Activated CD4-positive, alpha-beta T cell treated with anti-CD3 and anti-CD28 coated beads, Interleukin-2, amount 50 U/mL, for 24 hours (primary cell): ENCODE measurements at places on chromosomes 12 and 14.

- DNase-seq = no peak
Measured at GRCh38 chr12:29639893-29640495, 142.5 kb upstream of the OVCH1 start.

- no peak for DNase-seq
Measured at GRCh38 chr12:86264451-86265328, 8.5 kb upstream of the MGAT4C start.

- no peak for DNase-seq
Measured at GRCh38 chr14:56422703-56423213, 156.8 kb upstream of the TMEM260 start.

DNA sequence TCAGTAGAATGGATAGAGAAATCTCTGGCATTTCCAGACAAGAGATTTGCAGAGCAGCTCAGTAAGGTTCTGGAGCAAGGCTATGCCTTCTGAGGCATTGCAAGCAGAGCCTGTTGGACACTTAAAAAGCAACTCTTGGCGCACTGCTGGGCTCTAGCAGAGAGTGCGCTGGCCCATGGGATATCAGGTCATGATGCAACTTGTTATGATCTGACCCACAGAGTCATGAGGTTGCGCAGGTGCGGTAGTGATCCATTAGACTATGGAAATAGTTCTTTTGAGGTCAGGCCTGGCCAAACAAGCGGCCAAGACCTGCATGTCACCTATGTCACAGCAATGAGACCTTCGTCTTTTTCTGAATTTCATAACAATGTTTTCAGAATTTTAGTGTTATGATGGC is 168.6 kb downstream of the TMTC3 start:
- no peak for DNase-seq

GRCh38 chr12:18521461-18521860 is 216.4 kb downstream of the PLCZ1 start:
- DNase-seq = no peak

DNA sequence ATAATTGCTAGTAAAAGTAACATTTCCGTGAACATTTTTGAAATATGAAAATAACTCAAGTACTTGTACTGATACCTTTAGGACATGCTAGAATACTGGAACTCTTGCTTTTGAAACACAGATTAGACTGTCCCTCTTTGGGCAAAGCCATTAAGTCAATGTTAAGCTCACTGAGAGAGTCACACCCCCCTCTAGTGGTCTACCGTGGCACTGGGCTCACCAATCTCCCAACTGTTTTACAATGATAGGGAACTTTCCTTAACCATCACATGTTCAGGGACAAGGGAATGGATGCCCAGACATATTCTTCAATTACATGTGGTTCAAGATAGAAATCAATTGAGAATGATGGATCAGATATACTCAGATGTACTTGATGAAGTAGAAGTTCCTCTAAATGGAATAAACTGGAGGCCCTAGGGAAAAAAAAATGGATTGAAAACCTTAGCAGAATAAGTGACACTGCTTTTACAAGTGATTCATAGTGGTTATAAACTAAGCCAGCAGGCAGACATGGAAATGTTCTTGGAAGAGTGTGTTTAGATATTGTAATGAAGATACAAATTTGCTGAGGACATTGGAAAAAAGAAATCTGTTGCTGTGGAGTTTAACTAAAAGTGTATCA is 17.8 kb downstream of the NANOG start:
- peak; percentile 24 for DNase-seq

GRCh38 chr14:104268725-104269436 is 130.5 kb downstream of the KIF26A start:
- DNase-seq = no peak

- peak; percentile 8 for DNase-seq
Measured at GRCh38 chr12:95551305-95551704, at the start of gene USP44. Gene USP44, minus strand, starts transcription at chr12:95551476. Its CDS starts 17,220 bp downstream, at chr12:95534256.

DNA sequence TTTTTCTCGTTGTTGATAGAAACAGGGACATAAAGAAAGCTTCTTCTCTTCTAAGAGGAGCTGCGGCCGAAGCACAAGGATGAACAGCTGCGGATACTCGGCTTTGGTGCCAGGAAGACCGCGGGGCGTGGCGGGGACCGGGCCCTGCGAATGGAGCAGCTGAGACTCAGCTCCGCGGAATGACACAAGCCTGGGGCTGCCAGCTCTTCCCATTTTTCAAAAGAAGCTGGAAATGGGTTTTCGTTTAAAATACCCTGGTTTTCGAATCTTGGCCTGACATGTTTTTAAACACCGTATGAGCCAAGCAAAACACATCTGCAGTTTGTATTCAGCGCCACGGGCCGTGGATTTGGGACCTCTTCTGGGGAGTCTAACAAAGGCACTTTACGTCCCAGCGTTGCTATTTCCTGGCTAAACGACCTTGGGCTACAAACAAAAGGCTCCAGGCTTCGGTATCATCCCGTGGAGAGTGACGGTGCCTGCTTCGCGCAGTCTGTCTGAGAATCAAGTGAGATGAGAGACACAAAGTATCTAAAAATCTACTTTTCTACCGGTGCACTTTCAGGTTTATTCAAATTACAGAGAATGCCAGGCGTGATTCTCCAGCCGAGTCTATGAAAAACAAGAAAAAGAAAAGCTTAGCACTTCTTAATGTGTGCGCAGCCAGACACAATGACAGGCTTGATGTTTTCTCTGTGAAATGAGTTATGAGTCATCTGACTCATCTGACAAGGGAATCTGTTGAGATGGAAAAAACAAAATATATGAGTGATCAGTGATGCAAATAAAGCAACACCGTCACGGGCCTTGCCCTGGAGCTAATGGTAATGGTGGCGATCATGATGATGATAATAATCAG is 114.0 kb upstream of the TMEM132D start:
- no peak for DNase-seq

GRCh38 chr14:63224196-63224595 is 20.0 kb downstream of the RHOJ start:
- no peak for DNase-seq
